ENCODE measurements at places on chromosomes 13 and 19.

- no peak for DNase-seq
Measured at GRCh38 chr13:93183302-93183701, 43.3 kb upstream of the GPC6 start.

DNA sequence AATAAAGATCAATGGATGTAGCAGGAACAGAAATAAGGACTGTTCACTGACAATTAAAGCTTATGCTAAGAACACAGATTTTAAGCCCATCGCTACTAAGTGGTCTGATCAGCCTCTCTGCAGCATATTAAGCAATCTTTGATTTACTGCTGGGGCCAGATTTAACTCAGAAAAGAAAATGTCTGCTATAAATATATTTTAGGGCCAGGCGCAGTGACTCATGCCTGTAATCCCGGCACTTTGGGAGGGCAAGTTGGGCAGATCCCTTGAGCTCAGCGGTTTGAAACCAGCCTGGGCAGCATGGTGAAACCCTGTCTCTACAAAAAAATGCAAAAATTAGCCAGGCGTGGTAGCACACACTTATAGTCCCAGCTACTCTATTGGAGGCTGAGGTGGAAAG is 43.0 kb downstream of the METTL21C start:
- no peak for DNase-seq

- DNase-seq = no peak
Measured at GRCh38 chr13:32639502-32640105, 53.4 kb downstream of the PDS5B start.

DNA sequence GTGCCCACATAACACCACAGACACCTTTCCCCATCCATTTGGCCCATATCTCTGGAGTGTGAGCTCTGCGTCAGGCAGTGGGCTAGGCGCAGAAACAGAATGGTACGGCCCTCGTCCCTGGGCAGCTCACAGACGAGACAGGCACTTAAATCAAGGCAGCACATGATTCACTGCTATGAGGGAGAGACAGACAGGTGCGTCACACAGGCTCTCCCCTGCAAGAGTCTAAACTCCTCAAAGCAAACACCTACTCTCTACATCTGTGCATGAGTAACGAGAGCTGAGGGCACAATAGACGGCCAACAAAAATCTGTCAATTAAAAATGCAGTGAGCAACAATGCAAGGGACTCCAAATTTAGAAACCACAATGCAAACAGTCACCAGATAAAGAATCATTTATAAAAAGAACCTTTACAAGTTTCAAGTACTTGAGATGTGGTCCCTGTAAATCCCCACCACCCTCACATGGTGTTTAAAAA is 348.9 kb downstream of the UQCRFS1 start:
- DNase-seq = no peak

DNA sequence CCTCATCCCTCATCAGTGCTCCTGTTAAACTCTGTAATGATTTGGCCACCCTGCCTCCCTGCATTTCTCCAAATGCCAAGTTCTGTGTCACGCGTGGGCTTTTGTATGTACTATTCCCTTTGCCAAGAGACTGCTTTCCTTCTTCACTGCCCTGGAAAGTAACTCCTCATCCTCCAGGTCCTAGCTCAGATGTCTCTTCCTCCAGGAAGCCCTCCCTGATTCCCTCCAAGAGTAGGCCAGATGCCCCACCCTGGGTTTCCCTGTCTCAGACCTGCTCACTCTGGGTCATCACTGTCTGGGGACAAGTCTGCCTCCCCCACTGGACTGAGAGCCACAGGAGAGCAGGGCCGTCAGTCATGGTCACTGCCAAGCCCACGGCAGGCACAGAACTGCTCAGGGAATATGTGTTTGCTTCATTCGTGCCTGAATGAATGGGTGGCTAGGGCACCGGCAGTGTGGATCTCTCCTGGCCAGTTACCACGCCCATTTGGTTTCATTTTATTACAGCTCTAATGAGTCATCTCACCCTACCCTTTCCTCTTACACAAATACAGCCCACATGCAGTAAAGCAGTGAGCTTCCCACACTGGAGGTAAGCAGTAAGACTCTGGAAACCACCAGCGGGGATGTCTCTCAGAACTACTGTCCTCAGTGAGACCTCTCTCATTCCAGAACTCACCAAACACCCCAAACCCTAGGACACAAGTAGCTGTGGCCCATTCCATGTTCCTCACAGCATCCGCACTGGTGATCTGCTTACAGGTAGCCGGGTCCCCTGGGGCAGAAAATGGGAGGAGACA is 12.1 kb upstream of the GPR4 start:
- DNase-seq = no peak

GRCh38 chr13:42633495-42633894 is 59.5 kb downstream of the TNFSF11 start:
- no peak for DNase-seq

DNA sequence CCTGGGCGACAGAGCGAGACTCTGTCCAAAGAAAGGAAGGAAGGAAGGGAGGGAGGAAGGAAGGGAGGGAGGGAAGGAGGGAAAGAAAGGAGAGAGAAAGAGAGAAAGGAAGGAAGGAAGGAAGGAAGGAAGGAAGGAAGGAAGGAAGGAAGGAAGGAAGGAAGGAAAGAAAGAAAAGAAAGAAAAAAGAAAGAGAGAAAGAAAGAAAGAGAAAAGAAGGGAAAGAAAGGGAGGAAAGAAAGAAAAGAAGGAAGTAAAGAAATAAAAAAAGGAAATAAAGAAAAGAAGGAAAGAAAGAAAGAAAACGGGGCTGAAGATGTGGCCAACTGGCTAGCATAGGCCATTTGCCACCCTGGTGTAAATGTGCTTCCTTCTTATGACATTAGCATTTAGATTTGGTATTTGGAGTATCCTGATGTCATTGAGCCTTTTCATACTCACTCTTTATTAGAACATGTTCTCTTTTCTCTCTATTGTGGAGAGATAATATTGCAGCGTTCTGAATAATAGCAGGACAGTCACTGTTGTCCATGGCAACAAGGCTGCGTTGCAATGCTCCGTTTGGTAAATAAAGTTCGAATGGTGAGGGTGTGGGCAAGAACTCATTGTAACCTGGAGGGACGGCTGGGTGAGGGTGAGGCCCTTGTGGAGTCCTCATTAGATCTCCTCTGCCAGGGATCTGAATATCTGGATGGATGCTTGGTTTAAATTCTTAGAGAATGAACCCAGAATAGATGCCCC is 173.9 kb upstream of the UBL3 start:
- DNase-seq = no peak

DNA sequence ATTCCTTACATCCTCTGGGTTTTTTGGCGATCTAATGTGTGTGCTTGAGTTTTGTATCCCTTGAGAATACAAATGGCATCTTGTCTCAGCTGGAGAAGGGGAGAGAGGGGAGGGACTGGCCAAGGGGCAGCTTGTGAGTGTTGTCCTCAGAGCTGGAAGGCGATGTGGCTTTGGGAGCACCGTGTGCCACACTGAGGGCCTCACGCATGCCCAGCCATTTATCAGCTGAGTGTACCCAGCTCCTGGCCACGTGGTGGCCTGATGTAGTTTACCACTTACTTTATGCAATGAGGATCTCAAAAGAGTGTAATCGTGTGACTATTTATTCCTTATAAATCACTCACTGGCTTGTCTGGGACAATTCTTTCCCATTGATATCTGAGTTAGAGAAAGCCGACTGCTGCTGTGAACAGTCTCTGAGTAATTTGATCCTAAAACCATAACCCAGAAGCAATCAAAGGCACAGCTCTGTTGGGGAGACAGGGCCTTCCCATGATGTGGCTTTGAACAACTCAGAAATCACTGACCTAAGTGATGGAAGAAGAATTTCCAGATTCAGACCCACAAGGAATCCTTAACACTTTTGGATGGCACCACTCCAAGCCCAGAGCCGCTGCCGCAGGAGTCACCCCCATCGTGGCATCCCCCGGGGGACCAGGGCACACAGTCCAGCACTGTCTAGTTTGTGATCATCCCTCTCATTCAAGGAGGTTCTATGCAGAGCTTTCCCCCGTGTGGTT is 53.9 kb upstream of the MTIF3 start:
- no peak for DNase-seq

- DNase-seq = no peak
Measured at GRCh38 chr13:31978021-31978420, 53.6 kb upstream of the FRY start.

- DNase-seq = no peak
Measured at GRCh38 chr13:63425131-63425530, 2009.5 kb upstream of the PCDH20 start.

GRCh38 chr13:99968521-99969452 is 2.8 kb downstream of the ZIC5 start:
- peak; percentile 51 for DNase-seq

DNA sequence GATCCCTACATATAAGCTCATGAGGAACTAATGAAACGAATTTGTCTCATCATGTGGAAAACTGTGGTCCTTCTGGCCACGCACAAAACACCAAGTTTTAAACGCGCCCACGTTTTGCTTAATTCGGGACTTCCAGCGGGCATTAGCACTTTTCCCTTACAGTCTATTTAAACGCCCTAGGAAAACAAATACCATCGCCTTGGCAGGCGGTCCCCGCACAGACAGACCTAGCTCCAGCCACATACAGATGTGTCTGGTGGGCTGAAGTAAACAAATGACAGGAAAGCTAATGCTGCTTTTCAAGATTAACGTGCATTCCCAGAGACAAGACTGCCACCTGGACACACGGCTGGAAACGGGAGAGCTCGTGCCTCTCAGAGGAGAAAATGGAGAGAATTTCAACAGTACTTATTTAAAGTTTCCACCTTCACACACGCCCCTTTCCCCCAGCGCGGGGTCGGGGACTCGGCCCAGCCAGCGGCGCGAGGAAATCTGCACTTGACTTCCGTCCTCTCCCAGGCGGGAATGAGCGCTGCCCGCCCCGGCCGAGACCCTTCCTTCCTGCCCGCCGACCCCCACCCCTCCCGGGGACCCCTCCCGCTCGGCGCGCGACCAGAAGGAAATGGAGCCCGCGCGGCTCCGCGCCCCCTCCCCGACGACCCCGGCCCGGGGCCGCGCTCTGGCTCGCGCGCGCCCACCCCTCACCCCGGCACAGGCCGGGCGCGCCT is 931 bp downstream of the USP12 start:
- DNase-seq = peak; percentile 71

DNA sequence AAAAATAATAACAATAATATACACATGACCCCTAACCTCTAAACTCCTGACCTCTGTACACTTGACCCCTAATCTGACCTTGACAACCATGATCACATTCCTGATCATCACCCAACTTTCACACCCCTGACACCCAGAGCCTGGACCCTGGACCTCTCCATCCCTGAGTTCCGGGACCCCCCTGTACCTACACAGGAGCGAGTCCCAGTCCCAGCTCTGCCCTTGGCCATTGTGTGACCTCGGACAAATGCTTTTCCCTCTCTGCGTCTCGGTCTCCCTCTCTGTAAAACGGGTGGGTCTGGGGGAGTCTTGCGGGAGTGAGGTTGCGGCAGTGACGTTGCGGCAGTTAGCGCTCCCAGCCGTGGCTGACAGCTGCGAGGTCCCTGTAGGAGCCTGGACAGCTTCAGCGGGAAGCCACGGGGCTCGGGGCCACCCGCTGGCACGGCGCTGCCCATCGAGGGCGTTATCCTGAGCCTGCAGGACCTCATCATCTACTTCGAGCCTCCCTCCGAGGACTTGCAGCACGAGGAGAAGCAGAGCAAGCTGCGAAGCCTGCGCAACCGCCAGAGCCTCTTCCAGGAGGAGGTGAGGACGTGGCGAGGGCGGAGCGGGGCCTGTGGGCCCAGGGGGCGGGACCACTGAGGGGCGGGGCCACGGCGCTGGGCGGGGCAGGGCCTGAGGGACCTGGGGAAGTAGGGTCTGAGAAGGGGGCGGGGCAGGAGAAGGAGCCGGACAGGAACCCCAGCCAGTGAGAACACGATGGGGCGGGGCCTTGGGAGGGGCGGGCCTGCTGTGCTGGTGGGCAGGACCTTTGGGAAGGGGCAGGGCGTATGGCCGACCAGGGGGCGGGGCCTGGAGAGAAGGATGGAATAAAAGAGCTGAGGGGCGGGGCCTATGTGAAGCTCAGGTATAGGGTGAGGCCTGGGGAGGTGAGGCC is 19.2 kb downstream of the RYR1 start:
- DNase-seq = no peak

- no peak for DNase-seq
Measured at GRCh38 chr19:53819861-53820260, 4.3 kb downstream of the NLRP12 start.

- DNase-seq = no peak
Measured at GRCh38 chr19:2922987-2923386, 21.8 kb downstream of the ZNF77 start.

DNA sequence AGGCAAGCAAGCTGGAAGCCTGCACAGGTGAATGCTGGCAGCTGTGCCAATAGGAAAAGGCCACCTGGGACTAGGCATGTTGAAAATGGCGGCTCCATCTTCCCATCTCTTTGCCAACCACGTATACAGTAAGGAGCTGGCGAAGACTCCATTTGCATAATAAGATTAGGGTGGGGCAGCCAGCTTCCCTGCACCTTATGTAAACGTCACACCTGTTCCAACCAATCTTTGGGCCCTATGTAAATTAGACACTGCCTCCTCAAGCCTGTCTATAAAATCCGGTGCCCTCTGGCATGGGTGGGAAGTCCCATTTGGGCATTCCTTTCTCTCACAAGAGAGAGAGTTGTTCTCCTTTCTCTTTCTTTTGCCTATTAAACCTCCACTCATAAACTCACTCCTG is 16.8 kb downstream of the ADGRE2 start:
- DNase-seq = no peak

DNA sequence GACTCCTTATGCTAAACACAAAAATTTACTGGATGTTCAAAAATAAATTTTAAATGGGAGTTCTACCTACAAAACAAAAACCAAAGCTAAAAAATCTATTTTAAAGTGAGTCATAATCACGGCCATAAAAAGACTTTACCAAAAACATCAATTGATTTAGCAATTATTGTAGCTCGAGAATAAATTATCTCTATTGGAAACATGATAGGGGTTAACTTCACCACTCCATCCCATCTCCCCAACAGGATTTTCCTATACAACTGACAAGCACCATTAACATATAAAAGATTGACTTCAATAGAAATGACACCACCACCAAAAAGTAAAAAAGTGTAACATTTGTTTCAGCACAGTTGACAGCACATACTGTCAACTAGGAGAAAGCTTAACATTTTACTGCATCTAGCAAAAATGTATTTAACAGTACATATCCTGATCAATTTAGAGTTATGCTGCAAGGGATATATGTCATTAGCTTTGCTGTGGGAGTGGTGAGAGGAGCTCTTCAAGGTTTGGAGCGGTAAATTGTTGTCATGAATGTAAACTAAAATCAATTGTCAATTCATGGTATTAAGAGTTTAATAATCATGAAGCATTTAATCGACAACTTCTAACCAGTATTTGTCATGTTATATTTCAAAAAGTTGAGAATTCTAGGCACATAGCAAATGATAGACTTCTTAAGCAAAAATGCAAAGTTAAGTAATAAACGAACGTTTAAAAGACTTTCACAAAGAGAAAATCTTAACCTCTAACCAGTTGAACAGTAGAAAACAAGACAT is 3.8 kb downstream of the UBL3 start:
- DNase-seq = no peak
